ENCODE measurements at places on chromosomes 5 and 9. TPM values are rescaled to one million over a fixed set of nuclear protein-coding genes. Genes with fewer than 3 reads are reported as not detected.

The RNF180 gene
- 2.9 TPM for total RNA-seq

The OBP2B gene
- not detected for total RNA-seq

The LHX3 gene
- total RNA-seq: not detected

The C5orf22 gene
- total RNA-seq: 10.9 TPM

The C9orf50 gene
- not detected for total RNA-seq

The SPINK7 gene
- not detected for total RNA-seq

The FOXD4L3 gene
- under 0.01 TPM for total RNA-seq

The MZB1 gene
- not detected for total RNA-seq

The BDP1 gene
- total RNA-seq: 16.0 TPM

The TRIM14 gene
- total RNA-seq: 1.9 TPM

The WNT8A gene
- total RNA-seq: not detected

The IL13 gene
- not detected for total RNA-seq

The MLLT3 gene
- 1.9 TPM for total RNA-seq

The OR1L6 gene
- total RNA-seq: not detected

The SHB gene
- total RNA-seq: 14.1 TPM

The SOHLH1 gene
- not detected for total RNA-seq

The GNE gene
- total RNA-seq: 11.5 TPM

The NR4A3 gene
- total RNA-seq: under 0.01 TPM

The NUTM2F gene
- not detected for total RNA-seq

The HRH2 gene
- total RNA-seq: 0.13 TPM

The SPATA31D4 gene
- not detected for total RNA-seq

The CARD19 gene
- 65.4 TPM for total RNA-seq

The CDC42SE2 gene
- total RNA-seq: 47.6 TPM

The SH3GL2 gene
- total RNA-seq: not detected

The GDA gene
- not detected for total RNA-seq

The PCDHA9 gene
- total RNA-seq: under 0.01 TPM

The FLT4 gene
- 236 TPM for total RNA-seq

The CDH18 gene
- total RNA-seq: under 0.01 TPM

The OR1J2 gene
- not detected for total RNA-seq

The DRD1 gene
- not detected for total RNA-seq

The TUBB4B gene
- 144 TPM for total RNA-seq

The DHFR gene
- total RNA-seq: 15.3 TPM

The EPB41L4A gene
- 27.6 TPM for total RNA-seq

The LOX gene
- 52.9 TPM for total RNA-seq

The C5orf46 gene
- total RNA-seq: not detected

The ECM2 gene
- total RNA-seq: not detected

The ZBTB26 gene
- 3.5 TPM for total RNA-seq

The GPRIN1 gene
- total RNA-seq: 4.5 TPM

The IRGM gene
- total RNA-seq: not detected

The CBY3 gene
- total RNA-seq: not detected

The ZNG1F gene
- 2.9 TPM for total RNA-seq

The GDNF gene
- total RNA-seq: not detected

The RFX3 gene
- total RNA-seq: 4.9 TPM

The SCGB3A2 gene
- not detected for total RNA-seq

The PCDHGA12 gene
- 3.5 TPM for total RNA-seq

The STPG3 gene
- not detected for total RNA-seq

The WDR38 gene
- not detected for total RNA-seq

The SYNPO gene
- total RNA-seq: 12.3 TPM

The TTC16 gene
- total RNA-seq: not detected

The HSD17B3 gene
- total RNA-seq: not detected

The MRPS27 gene
- total RNA-seq: 63.0 TPM

The NTMT1 gene
- total RNA-seq: 25.7 TPM

The FRMD3 gene
- 0.76 TPM for total RNA-seq

The GRXCR2 gene
- total RNA-seq: not detected

The SOX30 gene
- not detected for total RNA-seq

The C5orf58 gene
- total RNA-seq: not detected

The CRB2 gene
- not detected for total RNA-seq

Data from dermis microvascular lymphatic vessel endothelial cell (primary cell).